ENCODE measurements at places on chromosomes 13 and 19.

GRCh38 chr19:35144259-35144599 is 1.2 kb downstream of the FXYD7 start:
- no peak for DNase-seq

- no peak for DNase-seq
Measured at GRCh38 chr13:97379386-97379785, 54.6 kb upstream of the RAP2A start.

DNA sequence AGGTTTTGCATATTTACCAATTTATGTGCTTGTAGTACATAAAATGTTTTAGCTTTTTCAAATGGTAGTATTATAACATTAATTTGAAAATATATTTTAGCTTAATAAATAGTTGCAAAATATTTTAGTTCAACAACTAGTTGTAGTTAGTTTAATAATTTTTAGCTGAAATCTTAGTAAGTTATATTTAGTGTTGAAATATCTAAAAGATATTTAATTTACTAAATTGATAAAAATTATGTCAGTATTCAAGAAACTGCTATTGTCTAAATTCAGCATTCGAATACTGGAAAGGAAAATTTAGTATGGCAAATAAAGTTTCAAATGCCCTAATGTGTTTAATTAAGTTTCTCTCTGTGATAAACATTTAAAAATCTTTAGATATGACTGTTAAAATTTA is 754.5 kb upstream of the MIR17HG start:
- DNase-seq = no peak

- DNase-seq = peak; percentile 51
Measured at GRCh38 chr13:32426990-32427851, 709 bp downstream of the N4BP2L1 start.

GRCh38 chr19:31096062-31096830 is 253.0 kb downstream of the TSHZ3 start:
- DNase-seq = no peak

- no peak for DNase-seq
Measured at GRCh38 chr13:76813000-76813691, 73.1 kb downstream of the KCTD12 start.
